ENCODE measurements at places on chromosomes 1 and 21. TPM values are rescaled to one million over a fixed set of nuclear protein-coding genes. Genes with fewer than 3 reads are reported as not detected.

The CTSK gene
- total RNA-seq, result 1.5 TPM

The WDR64 gene
- total RNA-seq, result not detected

- DNase-seq, result no peak
These were observed 2.5 kb downstream of the PRKACB start for GRCh38 chr1:84146411-84147032.

DNA sequence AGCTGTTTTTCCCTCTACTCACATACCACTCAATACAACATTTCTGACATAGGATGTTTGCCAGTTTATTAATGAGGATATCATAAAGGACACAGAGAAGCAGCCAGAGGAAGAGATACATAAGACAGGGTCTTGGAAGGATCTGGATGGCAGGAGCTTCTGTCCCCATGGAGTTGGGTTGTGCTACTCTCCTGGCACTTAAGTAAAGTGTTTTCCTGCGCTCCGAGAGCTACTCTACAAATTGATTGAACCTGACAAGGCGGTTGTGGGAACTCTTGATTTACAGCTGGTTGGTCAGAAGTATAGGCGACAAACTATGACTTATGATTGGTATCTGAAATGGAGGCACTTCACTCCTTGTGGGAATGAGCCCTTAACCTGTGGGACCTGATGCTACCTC is 208.8 kb downstream of the HMCN1 start:
- DNase-seq, result no peak

DNA sequence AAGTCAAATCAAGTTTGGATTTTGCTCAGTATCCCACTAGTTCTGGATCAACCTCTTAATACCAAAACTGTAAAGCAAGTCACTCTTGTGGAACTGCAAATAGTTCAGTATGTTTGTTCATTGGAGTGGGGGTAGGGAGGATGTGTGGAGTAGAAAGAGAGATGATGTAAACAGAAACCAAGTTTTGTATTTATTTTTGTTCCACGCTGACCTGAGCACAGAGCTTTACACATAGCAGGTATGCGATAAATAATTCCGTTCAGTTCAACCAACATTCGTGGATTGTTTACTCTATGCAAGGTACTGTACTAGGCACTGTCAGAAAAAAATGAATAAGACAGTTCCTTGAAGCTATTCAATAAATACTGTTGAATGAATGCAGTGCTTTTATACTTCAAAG is 4.5 kb upstream of the ZNF644 start:
- DNase-seq, result no peak

All from activated CD4-positive, alpha-beta T cell treated with anti-CD3 and anti-CD28 coated beads for 36 hours (primary cell).